ENCODE measurements at places on chromosomes 16 and 17.

DNA sequence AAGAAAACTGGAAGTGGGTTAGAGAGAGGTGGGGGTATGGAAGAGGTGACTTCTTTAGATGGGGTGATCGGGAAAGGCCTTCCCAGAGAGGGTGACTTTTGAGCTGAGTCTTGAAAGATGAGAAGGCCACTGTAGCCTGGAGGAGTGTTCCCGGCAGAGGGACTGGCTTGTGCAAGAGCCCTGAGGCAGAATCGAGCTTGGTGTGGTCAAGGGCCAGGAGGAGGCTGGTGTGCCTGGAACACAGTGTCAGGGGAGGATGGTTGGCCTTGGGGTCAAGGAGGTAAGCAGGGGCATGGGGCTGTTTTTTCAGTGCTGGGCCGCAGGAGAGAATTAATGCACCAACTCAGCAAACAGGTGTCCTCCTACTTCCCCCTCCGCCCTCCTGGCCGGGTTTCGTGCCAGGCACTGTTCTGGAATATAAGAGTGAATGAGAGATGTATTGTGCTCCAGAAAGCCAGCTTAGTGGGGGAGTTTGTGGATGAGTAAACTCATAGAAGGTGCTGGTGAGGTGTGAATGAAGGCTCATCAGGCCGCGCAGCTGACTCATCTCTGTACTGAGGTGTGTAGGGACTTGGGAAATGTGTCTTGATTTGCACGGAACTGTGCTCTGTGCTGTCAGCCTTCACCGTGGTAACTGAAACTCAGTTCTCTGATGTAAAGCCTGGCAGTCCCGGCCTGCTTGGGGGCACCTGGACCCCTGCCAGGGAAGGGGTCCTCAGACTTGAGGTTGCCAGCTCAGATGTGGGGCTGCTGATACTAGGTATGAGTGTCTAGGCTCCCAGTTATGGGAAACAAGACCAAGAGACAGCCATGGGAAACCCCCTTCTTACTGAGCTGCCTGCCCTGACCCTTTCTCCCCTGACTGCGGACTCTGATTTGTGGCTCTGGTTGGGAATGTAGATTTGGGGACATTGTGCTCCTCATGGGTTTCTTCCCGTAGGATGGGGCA lies 15.3 kb downstream of the KSR1 start:
- no peak for DNase-seq

- no peak for DNase-seq
These were observed 58.5 kb downstream of the BANP start for GRCh38 chr16:88009563-88010342.

- DNase-seq: no peak
These were observed 3.1 kb downstream of the SPSB3 start for GRCh38 chr16:1779234-1779701.

- DNase-seq: no peak
These were observed 1.6 kb downstream of the CHD9 start for GRCh38 chr16:53056392-53056881.

GRCh38 chr17:6313835-6314234 lies 121.1 kb downstream of the AIPL1 start:
- no peak for DNase-seq

DNA sequence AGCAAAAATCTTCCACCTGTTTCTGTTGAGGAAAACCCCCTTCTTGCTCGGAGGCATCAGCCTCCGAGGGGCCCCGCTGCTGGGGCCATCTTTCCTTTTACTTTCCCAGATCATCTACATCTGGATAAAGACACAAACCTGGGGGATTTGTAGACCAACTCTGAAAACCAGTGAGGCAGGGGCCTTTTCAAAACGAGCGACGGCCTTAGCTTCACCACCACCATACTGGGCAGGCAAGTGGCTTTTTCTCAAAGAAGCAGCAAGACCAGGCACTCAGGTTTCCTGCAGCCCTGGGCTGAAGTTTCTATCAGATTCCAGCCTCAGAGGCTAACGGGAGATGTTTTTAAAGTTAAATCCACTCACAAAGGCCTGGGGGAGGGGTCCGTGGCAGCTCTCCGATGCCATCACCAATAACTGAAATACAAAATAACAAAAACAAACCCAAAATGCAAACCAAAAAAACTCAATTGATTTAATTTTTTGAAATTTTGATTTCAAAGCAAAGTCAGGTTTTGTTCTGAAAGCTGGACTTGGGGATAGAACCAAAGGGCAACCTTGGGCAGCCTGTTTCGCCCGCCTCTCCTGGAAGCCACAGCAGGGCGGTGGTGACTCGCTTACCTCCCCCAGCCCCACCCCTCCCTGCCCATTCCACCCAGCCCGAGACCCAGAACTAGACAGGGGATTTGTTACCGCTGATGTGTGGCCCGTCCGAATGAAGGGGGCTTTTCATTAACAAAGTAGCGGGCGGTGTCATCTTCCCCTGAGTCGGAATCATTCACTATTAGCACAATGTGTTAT lies 55.8 kb downstream of the SALL1 start:
- no peak for DNase-seq
